ENCODE measurements at places on chromosomes 1 and 21. TPM values are rescaled to one million over a fixed set of nuclear protein-coding genes. Genes with fewer than 3 reads are reported as not detected.
A peak's percentile ranks its signal among the peaks of the same experiment; 100 is the strongest.

DNA sequence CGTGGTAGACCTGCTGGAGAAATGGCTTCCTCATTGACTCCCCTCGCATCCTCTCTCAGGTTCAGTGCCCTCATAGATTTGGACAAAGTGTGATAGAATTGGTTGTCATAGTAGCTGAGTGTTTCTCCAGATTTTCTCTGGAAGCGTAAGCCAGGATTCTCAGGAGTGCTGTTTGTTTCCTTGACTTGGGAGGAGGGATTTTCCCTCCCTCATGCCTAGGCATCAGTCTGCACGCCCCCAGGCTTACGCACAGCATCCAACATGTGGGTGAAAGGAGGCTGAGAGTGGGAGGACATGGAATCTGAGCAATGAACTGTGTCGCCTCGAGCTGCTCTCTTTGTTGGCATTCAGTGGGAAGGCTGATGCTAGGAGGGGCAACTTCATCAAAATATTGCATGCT, 503.5 kb downstream of the LTN1 start:
- no peak for DNase-seq

GRCh38 chr1:203131548-203132200, 4.1 kb downstream of the ADORA1 start:
- DNase-seq: peak; percentile 18

DNA sequence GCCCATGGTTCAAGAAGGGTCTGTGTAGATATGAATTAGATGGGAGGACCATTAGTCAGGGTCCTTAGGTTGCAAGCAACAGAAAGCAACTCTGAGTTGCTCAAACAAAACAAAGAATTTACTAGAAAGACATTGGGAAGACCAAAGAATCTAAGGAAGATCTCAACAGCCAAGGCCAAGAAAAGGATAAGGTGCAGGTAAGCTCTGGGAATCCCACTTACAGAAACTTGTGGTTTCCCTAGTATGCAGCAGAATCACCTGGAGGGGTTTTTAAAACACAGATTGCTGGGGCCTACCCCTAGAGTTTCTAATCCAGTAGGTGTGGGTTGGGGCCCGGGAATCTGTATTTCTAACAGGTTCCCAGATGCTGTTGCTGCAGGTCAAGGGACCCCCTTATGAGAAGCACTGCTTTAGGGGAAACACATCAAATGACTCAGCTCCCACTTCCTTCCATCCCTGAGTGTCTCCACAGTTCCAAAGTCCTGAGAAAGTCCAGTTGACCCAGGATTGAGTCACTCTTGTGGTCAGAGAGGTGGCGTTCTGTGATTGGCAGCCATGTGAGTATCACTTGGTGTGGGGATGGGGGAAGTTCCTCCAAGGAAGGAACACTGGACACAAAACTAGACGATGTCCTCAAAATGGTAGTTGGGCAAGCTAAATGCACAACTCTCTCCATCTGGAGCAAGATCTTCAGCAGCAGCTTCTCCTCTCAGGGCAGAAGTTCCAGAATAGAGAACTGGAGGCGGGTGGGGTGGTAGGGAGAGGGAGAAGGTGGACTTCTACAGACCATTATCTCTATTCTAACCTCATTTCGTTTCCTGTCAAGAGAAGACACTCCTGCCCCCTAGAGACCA, 24.2 kb upstream of the EYA3 start:
- no peak for DNase-seq

PAX7 gene
- not detected for total RNA-seq

FLAD1 gene
- total RNA-seq: 76.5 TPM

GRCh38 chr1:178495158-178495557, 1.6 kb downstream of the CLEC20A start:
- no peak for DNase-seq

DNA sequence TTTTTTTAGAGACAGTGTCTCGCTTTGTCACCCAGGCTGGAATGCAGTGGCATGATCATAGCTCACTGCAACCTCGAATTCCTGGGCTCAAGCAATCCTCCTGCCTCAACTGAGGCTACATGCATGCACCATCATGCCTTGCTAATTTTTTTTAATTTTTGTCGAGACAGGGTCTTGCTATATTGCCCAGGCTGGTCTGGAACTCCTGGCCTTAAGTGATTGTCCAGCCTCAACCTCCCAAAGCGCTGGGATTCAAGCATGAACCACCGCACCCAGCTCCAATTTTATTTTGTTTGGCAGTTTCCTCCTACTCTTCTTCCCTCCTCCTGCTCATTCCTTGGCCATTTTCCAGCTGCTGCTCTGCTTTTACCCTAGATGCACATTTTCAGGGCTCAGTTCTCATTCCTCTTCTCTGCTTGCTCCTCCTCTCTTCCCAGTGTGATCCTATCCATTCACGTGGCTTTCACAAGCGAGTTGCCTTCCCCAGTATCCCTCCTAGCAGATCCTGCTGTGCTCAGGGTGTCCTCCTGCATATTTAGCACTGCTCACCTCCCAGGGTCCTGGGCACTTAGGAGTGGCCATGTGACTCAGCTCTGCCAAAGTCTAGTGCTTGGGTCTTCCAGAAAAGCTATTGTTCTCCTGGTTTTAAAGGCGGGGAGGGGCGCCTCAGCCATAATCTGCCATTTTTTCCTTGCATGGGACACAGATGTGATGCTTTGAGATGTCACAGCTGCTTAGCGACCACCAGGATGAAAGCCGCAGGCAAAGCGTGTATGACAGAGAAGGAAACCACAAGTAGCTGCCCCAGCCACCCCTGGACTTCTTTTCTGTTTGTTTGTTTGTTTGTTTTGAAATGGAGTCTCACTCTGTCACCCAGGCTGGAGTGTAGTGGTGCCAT, 33.7 kb downstream of the PSEN2 start:
- no peak for DNase-seq

SPRR2E gene
- not detected for total RNA-seq

CLIC4 gene
- 60.0 TPM for total RNA-seq

DNA sequence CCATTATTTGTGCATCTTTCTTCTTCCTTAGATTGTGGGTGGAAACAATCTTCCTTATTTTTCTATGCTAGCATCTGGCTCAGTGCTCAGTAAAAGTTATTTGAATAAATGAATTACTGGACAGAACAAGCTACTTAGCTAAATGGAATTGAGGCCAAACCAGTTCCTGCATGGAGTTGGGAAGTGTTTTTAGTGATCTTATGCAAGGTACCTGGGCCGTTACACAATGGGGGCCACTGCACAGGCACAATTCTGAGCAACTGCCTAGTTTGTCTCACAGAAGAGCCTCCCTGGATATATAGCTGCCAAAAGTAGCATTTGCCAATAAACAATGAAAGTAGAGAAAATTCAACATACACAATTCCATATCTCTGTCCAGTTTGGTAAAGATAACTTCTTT, 27.0 kb upstream of the SERBP1 start:
- DNase-seq: no peak

- no peak for DNase-seq
Measured at GRCh38 chr1:169722779-169723178, 11.1 kb downstream of the SELE start.

NBPF26 gene
- total RNA-seq: 23.2 TPM

GRCh38 chr1:167538657-167539056, 14.9 kb downstream of the CREG1 start:
- no peak for DNase-seq

- no peak for DNase-seq
Measured at GRCh38 chr1:108154314-108154713, 45.8 kb downstream of the SLC25A24 start.

- DNase-seq: peak; percentile 95
Measured at GRCh38 chr1:172144445-172145061, 275.9 kb upstream of the C1orf105 start.

DNA sequence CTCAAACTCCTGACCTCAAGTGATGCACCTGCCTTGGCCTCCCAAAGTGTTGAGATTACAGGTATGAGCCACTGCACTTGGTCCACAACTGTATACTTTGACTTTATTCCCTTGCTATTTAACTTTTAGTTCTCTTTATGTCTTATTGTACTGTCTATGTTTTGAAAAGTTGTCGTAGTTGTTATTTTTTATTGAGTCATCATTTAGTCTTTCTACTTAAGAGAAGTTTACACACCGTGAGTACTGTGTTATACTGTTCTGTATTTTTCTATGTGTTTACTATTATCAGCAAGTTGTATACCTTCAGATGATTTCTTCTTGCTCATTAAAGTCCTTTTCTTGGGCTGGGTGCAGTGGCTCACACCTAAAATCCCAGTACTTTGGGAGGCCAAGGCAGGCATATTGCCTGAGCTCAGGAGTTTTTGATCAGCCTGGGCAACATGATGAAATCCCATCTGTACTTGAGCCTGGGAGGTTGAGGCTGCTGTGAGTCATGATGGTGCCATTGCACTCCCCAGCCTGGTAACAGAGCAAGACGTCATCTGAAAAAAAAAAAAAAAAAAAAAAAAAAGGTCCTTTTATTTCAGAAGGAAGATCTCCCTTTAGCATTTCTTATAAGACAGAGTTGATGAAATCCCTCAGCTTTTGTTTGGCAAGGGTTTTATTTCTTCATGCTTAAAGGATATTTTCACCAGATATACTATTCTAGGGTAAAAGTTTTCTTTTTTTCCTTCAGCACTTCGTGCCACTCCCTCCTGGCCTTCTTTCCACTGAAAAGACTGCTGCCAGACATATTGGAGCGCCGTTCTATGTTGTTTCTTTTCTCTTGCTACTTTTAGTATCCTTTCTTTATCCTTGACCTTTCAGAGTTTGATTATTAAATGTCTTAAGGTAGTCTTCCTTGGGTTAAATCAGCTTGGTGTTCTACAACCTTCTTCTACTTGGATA, 47.6 kb downstream of the TNFSF18 start:
- no peak for DNase-seq

LHX4 gene
- total RNA-seq: not detected

DNA sequence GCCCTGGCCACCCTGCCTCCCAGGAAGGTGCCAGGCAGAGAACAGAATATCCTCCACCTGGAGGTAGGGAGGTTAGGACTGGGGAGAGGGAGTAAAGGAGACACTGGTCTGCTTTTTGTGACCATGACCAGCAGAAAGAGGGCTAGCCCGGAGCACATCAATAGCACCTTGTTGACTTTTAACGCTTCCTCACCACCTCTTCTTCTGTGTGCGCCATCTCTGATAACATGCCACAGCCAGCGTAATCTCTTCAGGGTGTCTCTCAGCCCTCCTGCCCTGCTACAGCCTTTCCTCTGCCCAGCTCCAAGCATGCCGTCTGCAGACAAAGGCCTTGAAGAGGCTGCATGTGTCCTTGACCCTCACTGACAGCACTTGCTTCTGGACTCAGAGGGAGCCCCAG, 50.9 kb upstream of the GJA5 start:
- no peak for DNase-seq

TRAF3IP3 gene
- not detected for total RNA-seq

DNA sequence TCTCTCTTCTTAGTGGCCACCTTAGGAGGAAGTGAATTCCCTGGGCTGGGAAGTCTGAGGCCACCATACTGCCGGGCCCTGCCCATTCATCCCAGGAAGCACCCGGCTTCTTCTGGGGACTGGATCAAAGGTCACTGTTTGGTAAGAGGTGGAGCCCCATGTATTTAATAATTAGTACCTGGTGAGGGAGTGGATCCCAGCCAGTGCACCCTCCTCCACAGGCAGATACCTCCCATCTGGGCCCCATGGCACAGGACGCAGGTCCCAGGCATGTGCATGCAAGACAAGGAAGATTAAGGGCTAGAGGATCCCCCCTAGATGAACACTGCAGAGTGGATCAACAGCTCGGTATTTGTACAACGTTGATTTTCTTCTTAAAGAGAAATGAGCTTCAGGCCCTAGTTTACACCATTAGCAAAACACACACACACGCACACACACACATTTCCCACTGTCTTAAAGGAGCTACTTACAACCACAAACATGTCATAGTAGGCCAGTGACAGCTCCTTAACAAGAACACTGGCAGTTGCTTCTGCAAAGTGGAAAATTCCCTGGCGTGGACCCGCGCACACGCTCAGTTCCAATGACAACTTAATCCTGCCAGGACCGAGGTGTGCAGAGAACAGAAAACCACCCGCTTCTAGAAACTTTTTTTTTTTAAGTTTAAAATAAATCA, 90.7 kb downstream of the MRPL37 start:
- DNase-seq: peak; percentile 70

Measured in stomach (tissue), 19 donors.